ENCODE measurements at places on chromosomes 3 and 15.

DNA sequence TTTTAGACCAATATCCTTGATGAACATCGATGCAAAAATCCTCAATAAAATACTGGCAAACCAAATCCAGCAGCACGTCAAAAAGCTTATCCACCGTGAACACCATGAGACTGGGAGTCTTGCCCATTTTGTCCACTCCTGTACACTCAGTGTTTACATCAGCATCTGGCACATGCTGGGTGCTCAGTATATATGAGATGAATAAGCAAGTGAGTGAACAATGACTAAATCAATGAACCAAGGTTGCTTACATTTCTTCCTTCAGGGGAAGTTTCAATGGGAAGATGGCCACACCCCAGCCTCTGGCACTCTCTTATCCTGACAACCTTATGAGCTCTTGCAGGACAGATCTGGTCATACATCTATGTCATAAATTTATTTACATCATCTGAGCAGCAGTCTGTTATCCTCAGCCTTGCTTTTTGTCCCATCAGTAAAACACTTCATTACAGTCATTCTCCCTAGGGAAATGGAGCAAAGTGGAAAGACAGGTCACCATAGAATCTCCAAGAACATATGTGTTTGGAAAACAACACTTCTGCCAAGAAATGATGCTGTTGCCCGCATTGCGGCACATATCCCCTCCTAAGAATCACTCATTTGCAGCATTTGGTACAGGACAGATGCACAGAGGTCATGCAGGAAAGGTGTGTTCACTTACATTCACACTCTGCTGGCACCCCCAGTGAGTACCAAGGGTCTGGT lies 171.8 kb upstream of the EIF1B start:
- no peak for DNase-seq

DNA sequence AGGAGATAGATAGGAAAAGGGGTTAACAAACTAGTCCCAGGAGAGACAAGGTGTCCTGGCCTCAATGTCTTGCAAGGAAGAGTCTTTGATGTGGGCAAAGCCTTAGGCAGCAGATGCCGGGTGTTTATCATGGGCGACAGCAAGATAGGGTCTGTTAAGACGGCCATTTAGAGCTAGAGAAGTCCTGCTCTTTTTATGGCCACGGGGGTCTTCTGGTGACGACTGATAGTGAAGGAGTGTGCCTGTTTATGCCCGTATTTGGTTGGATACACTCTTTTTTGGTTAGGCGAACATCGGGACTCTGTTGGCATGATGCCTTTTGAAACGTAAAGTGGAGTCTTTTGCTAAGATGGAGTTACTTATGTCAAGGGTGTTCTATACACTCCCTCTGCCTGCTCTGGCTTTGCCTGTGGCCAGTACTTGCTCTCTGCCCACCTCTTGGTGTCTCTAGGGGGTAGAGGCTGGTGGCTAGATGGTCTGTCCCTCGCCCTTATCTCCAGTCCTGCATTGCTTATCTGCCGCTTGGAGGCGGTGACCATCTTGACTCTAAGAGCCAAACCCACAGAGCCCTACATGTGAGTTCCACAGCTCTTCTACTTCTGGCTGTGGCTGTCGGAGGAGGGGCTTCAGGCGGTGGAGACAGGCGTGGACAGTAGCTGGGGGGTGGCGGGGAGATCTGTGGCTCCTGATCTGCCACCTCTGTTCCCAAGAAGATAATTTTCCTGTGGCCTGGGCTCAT lies 55.8 kb upstream of the ZBTB38 start:
- DNase-seq = no peak

GRCh38 chr15:99438224-99438585 lies 127.6 kb upstream of the MEF2A start:
- no peak for DNase-seq

- no peak for DNase-seq
Observed at GRCh38 chr3:76997733-76998132, 42.2 kb upstream of the ROBO2 start.

DNA sequence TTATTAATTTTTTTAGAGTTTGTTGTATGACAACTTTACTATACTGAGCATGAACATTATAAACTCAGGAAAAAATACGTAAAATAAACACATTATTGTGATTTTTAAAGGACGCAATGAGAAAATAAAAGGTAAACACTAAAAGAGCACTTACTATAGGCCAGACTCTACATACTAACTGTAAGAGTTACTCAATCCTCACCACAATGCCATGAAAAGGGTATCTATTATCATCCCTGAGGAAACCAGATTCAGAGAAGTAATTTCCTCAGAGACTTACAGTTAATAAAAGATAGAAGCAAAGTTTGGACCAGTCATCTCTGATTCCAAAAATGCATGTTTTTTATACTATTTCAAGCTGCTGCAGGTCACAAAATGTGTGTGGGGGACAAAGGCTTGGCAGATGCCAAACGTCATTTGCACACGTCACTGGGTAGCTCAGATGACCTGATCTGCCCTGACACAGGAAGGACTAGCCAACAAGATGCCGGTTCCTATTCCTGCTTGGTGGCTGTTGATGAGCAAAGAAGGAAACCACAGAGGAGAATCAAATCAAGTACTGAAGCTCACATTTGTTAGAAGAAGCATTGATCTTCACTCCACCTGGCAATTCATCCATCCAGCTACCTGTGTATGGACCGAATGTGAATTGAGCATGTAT lies 42.3 kb downstream of the KLHL6 start:
- DNase-seq = no peak

DNA sequence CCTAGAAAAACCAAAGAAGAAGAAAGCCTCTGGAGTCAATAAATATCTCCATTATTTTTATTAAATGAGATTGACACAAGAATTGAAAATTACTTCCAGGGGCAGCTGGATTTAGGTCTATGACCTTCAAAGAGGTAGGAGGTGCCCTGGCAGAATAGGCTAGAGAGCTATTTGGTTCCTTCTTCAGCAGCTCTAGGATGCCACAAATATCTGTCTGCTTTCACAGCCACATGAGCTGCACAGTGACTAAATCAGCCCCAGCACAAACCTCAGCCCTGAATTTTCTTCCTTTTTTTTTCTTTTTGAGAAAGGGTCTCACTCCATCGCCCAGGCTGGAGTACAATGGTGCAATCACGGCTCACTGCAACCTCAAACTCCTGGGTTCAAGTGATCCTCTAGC lies 223.5 kb downstream of the ABHD5 start:
- DNase-seq = no peak

DNA sequence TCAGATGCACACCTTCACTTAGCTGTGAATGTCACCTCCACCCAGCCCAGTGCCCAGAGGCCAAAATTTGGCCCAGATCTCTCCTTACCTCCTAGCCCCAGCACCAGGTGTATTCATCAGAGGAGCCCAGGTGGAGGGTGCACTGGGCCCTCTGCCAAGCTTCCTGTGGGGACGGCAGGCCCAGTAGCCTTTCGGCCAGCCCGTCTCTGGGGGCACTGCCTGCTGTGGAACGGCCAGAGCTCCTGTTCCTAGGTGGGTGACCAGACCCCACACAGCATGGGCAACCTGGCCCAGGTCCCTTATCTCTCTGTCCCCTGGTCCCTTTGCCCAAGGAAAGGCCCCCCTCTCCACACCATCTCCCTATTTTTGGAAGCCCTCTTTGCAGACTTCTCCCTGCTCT lies 67.8 kb downstream of the AAGAB start:
- no peak for DNase-seq

- DNase-seq = no peak
Observed at GRCh38 chr3:146172586-146172985, 11.6 kb upstream of the PLOD2 start.
